ENCODE measurements at places on chromosomes 5 and 9. TPM values are rescaled to one million over a fixed set of nuclear protein-coding genes. Genes with fewer than 3 reads are reported as not detected.

DNA sequence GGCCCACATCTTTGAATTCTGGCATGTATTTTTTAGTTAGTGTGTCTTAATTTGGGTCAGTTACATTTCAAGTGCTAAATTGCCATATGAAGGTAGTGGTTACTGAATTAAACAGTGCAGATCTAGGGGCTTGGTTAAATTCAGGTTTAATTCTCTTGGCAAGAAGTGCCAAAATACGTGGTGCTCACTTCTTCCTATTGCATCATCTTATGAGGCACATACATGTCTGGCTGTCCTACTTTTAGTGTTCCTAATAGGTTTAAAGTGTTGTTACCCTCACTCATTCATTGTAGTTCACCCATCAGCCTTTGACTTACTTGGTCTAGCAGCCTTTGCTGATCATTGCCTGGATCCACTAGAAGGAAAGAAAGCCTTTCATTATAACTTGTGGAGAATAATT, 59.5 kb downstream of the RPS6 start:
- no peak for DNase-seq

Gene CATSPER3
- total RNA-seq: 0.52 TPM

Gene SLC6A19
- total RNA-seq: not detected

- DNase-seq: no peak
These were observed 1612.7 kb upstream of the ACO1 start for GRCh38 chr9:30771760-30772159.

Gene SOX30
- not detected for total RNA-seq

DNA sequence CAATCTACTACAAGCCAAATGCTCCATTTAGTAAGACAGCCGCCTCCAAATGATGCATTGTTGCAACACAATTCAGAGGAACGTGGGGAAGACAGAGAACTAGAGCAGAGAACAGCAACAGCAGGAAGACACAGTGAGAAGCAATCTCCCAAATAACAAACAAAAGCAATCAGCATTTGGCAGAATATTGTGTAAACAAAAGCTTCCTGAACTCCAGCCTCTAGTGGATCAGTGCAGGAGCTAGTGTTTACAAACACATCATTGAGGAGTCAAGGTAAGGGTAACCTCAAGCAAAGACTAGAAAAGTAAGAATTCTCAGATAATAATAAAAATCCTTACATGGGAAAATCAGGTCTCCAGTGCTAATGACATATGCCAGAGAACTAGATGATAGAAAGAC, 20.6 kb downstream of the FST start:
- DNase-seq: no peak

Gene PCDHB14
- not detected for total RNA-seq

- DNase-seq: no peak
These were observed 136.0 kb downstream of the GDNF start for GRCh38 chr5:37703841-37704241.

Gene SMIM33
- not detected for total RNA-seq

- no peak for DNase-seq
These were observed 61.4 kb upstream of the UBTD2 start for GRCh38 chr5:172344855-172345409.

Gene KIF12
- not detected for total RNA-seq

DNA sequence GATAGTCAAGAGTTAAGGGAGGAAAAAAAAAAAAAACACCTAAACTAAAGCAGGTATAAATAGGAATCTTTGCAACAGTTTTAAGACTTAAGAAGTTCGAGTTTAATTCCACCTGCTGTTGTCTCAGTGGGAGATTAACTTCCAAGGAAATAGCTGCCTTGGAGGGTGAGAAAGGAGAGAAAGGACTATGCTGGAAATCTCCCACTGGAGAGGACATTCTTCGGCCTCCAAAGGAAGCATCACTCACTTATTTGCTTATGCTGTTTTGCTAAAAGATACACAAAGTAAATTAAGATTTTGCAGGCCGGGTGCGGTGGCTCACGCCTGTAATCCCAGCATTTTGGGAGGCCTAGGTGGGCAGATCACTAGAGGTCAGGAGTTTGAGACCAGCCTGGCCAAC, 317.9 kb upstream of the MPDZ start:
- no peak for DNase-seq

GRCh38 chr5:171336521-171337209, 27.6 kb downstream of the TLX3 start:
- DNase-seq: no peak

GRCh38 chr9:130237076-130237475, 28.5 kb upstream of the HMCN2 start:
- DNase-seq: no peak

- DNase-seq: no peak
These were observed 33.1 kb downstream of the MFAP3 start for GRCh38 chr5:154071799-154072413.

Gene SEMA6A
- not detected for total RNA-seq

Gene ANKRD31
- total RNA-seq: not detected

GRCh38 chr5:56440871-56441740, 208.0 kb upstream of the ANKRD55 start:
- DNase-seq: no peak

Gene SLC6A3
- not detected for total RNA-seq

Gene CDC20B
- not detected for total RNA-seq
